ENCODE measurements at places on chromosomes 3 and 15.

DNA sequence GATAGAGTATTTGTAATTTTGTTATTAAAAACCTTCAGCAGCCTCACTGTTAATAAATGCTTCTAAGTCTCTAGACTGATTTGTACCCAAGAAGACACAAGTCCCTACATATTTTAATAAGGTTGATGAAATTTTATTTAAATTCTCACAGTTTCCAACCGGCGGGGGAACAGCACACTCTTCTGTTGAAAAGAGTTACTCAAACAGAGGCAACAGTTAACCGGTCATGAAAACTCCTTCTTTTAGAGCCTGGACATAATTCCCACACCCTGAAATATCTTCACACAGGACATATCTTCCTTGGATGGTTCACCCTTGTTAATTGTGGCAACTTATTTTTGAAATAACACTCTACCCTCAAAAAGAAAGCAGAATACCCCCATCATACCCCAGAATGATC lies 278.8 kb downstream of the FOXP1 start:
- no peak for DNase-seq

DNA sequence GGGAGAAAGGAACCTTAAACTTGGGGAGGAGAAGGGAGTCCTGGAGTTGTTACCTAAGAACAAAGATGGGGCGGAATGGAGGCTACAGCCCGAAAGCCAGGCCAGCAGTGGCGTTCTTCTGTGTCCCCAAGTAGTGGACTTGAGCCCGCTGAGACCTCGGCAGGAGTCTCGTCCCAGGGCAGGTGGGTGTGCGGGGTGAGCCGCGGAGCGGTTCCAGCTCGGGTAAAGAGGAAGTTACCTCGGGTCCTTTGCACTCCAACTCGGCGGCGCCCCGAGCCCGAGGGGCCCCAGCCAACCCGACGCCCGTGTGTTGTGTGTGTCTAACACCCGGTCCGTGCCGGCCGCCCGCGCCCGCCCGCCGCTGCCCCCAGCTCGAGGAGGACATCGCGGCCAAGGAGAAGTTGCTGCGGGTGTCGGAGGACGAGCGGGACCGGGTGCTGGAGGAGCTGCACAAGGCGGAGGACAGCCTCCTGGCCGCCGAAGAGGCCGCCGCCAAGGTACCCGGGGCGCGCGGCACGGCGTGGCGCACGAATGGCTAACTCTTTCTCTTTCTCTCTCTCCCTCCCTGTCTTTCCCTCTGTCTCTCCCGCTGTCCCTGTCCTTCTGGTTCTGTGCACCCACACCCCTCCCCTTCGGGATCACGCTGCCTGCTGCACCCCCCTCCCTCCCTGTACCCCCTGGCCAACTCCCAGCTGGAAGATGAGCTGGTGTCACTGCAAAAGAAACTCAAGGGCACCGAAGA lies 959 bp downstream of the TPM1 start:
- DNase-seq, result no peak

DNA sequence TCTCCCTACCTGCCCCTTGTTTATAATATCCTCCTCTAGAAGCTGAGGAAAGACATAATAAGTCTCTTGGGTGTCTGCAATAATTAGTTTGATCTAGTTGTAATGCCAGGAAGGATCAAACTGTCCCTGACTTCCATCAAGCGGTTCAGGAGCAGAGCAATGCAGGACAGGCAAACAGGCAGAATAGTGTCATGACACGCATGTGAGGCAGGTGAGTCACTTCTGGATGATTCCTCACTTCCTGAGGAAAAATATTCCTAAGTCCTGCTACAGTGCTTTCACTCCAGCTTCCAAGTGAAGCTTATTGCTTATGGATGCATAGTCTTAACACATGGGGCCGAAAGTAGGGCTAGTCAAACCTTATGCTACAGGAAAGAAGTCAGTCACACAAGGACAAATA lies 85.8 kb downstream of the GREM1 start:
- DNase-seq, result no peak

DNA sequence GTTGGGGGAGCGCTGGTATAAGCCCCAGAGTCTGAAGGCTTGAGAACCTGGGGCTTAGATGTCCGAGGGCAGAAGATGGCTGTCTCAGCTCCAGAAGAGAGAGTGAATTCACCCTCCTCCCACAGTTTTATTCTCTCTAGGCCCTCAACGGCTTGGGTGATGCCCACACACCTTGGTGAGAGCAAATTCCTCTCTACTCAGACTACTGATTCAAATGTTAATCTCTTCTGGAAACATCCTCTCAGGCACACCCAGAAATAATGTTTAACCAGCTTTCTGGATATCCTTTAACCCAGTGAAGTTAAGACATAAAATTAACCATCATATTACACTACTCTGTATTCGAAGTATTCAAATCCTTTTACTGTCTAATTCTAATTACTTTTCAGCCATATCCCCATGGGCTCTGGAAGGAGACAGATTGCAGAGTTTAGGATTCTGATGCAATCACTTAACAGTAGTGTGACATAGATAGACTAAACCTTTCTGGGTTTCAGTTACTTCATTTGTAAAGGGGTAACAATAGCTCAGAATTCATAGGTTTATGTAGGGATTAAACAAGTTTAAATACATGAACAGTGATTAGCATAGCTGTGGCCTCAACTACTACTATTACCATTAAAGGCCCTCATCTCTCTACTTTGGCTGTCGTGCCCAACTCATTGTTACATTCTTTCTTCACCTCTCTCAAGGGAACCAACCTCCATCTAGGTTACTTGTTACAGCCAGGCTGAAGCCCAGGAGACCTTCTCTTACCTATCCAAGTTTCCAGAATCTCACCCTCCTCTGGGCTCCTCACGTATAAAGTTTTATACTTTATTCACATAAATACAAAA lies 25.7 kb upstream of the ANO10 start:
- DNase-seq, result no peak

- DNase-seq, result no peak
These were observed 1.4 kb downstream of the PLEKHO2 start for GRCh38 chr15:64842986-64843561.

- no peak for DNase-seq
These were observed 253.7 kb downstream of the PLCL2 start for GRCh38 chr3:17138246-17139039.

GRCh38 chr3:189298469-189299375 lies 127.0 kb downstream of the TPRG1 start:
- DNase-seq, result no peak

DNA sequence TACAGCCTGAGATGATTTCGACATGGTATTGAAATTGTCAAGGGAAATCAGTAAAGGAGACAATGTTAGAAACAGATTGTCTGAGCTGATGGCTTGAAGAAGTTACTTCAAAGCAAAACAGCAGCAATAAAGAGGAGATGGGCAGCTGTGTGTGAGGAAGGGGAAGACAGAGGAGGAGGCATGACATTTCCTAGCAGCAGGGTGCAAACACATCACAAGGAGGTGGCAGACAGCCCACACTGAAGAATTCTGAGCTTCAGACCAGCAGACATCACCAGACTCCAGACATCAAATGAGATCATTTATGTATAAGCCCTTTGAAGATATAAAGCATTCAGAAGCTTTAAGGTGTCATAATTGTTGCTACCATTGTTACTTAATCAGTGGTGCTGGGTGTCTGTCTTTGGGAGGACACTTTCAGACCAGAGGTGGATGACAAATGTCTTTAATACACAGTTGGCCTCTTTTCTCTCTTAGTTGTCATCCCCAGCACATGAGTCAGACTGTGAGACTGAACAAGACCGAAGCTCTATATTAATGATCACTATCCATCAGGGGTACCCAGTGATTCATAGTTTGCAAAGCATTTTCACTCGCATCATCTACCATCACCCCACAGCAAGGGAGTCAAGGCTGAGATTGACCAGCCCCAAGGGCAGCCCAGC lies 203.9 kb downstream of the MINAR1 start:
- DNase-seq, result no peak

DNA sequence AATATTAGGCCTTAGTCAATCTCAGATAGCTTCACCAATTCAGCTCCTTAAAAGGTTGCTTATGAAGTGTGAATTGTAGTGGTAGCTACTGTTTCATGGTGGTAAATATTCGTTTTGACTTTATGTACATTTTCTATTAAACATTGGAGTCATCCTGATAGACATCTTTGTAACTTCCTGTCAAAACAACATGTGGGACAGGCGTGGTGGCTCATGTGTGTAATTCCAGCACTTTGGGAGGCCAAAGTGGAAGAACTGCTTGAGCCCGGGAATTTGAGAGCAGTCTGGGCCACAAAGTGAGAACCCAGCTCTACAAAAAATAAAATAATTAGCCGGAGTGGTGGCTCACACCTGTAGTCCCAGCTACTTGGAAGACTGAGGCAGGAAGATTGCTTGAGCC lies 2.0 kb upstream of the TRIM59 start:
- DNase-seq, result no peak

DNA sequence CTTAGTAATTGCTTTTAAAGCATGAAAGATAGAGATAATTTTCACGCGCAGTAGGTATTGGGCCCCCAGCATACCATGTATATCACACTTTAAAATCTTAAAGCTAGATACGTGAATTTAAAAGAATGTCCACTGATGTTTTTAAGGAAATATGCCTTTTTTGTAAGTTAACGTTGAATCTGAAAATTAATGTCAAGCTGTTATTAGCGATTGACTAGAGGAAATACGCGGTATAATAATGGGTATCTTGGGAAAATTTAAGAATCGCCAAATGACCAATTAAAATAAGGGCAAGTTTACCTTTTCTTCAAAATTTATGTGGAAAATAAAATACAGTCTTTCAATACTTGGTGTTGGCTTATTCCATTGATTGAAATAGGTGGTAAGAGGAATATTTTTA lies 13.3 kb upstream of the CHD2 start:
- DNase-seq, result no peak

DNA sequence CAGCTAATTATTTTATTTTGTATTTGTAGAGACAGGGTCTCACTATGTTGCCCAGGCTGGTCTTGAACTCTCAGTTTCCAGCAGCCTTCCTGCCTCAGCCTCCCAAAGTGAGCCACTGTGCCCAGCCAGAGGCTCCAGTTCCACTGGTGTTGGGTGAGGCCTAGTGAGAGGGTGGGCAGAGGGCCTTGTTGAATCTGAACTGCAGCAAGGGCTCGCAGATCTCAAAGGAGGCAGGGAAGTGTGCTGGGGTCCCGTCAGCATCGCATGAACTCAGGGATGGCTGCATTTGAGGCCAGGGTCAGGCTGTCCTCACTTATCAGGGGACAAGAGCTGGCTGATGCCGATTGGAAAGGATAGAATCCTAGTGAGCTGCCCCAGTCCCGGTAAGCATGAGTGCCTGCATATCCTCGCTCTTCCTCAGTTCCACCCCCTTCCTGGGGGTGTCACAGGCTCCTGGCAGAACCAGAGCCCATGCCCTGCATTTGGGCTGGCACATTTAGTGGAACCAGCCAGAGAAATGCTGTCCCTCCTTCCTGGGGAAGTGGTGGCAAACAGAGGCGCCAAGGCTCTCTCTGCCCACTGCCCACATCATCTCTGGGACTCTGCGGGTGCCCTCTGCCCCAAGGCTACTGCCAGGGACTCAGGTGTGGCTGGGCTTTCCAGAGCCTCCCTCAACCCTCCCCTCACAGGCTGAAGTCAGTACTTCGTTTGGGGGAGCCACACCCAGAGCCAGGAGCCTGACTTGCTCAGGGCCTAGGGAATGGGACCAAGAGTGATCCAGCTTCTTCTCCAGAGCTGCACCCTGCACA lies 24.1 kb downstream of the ALS2CL start:
- no peak for DNase-seq

DNA sequence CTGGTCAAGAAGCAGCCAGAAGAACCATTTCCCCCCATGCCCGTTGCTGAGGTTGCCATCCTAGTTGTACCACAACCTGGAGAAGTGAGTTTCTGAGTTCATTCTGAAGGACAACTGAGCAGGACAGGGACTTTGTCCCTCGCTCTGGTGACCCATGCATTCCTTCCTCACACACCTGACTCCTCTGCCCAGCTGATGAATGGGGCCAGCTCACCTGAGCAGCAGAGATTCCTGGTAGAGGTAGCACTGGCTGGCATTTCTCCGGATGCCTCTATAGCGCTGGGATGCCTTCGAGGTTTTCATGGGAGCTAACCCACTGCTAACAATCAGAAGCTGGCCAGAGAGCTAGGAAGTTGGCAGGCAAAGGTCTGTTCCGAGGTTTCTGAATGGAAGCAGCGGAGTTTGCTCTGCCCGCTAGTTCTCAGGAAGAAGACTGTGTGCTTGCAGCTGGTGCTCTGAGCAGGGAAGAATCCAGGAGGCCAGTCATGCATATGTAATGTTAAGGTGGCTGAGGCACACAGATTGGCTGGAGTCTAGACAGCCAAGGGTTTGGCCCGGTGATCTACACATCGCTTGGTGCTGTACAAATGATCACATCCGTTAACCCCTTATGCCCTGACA lies at the start of gene TMC3:
TSS of gene TMC3 (minus strand) at position 439 of the 621 bp plus-strand sequence. CDS start at position 303, 136 bp downstream.
- no peak for DNase-seq

DNA sequence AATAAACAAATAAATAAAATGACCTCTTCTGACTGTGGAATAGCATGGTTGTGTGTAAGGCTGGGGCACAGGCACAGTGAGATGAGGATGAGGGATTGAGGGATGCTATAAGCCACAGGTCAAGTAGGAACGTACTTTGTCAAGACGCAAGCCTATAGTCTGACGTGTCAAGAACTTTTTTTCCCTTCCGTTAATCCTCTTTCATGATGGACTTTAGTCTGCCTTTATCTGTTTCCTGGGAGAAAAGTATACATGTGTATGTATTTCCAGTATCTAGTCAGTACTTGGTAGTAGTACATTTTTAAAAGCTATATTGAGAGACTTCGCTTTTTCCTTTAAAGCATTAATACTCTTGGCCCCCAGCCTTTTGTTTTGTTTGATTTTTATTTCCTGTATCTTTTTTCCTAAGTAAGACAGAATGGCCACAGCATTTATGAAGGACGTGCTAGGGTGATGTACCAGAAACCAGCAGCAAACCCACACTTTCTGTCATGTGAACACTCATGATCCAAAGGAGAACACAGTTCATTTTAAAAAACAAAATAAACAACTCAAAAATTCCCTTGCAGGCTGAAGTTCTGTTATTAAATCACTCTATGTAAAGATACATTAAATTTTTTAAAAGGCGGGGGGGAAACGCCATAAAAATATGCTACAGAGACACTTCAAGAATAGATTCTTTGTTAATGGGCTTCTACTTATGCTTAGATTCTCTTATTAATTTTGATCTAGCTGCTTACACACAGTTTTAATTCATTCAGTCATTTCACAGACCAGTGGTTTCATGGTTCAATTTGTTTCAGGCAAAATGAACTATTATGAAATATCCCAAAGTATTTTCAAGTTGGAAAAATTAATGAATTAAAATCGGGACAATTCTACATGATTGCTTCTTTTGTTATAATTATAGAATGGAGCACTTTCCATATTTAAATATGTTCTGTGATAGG lies 114.7 kb downstream of the SNRK start:
- DNase-seq, result no peak

DNA sequence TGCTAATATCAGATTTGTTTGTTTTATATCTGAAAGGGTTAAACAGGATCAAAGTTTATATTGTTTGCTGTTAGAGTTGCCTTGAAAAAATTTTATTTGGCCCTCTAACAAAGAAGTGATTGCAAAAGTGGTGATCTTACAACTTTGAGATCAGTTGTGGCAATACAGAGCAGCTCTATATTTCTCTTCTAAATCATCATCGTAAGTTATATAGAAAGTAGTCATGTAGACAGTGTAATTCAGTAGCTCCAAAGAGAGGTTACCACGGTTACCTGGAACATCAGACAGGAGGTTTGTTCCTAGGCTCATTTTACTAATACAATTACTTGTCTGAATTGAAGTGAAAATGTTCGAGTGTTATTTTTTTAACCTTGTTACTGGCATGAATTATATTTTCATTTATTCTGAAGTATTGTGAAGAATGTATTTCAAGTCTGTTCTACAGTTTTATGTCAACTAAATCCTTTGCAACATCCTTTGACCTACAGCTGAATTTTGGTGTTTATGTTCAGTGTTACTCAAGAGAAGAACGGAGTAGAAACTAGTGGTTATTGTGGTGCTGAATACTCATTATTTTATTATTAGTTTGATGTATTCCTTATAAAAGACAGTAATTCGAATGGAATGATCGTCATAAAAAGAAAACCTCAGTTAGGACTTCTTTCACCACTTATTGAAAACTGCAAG lies 214.2 kb downstream of the NAALADL2 start:
- no peak for DNase-seq

All from activated T-cell treated with anti-CD3 and anti-CD28 coated beads for 4 hours (primary cell).